ENCODE measurements at places on chromosomes 5 and 9.

GRCh38 chr9:38065369-38066075 is 3.5 kb downstream of the SHB start:
- no peak for DNase-seq

DNA sequence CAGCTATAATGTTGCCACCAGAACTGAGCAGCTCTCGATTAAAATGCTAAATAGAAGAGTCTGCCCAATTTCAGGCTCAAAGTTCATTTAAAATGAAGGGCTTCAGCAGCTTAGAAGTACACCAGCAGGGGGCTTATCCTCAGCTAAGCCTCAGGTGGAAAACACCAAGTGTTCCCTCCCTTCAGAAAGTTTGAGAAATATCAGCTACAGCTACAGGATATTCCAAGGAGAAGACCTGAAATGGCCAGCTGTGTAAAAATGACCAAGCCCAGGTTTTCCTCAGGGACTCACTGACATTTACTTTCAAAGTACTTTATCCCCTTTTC is 395.4 kb downstream of the DTWD2 start:
- no peak for DNase-seq

DNA sequence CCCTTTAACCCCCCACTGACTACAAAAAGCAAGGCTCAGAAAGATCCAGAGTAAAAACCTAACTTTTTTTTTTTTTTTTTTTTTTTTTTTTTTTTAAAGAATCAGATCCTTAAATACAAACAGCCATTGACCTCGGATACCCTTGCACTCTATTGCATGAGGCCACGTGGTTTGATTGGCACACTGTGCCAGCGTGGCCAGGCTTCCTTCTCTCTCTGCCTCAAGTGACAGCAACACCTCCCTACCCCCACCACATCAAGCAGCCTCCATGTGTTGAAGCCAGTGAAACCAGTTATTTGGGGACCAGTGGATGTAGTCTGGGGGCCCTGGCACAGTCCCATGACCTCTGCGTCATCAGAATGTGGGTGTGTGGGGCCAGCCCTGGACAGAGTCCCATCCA is 71.4 kb downstream of the OTULIN start:
- DNase-seq = no peak

GRCh38 chr5:172571413-172571812 is 69.7 kb upstream of the NEURL1B start:
- no peak for DNase-seq

DNA sequence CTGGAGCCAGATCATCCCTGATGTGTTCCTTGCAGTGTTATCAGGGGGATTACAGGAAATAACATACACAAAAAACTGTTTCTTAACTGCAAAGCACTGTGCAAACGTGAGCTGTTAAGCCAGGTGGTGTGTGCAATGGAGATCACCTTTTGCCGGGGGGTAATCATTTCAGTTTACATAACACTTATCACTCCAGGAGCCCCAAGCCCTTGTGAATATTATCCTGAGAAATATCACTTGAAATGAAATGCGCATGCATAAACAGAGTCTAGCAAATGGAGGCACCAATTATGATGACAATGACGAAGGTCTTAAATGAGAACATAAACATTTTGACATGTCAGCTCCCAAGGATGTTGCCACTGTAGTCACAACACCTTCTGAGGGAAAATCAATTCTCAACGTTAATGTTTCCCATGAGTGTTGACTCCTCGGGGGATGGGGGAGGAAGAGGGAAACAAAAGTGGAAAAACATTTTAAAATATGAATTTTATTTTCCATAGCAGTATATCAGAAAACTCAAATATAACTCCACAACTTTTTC is 54.5 kb upstream of the RAD23B start:
- no peak for DNase-seq

DNA sequence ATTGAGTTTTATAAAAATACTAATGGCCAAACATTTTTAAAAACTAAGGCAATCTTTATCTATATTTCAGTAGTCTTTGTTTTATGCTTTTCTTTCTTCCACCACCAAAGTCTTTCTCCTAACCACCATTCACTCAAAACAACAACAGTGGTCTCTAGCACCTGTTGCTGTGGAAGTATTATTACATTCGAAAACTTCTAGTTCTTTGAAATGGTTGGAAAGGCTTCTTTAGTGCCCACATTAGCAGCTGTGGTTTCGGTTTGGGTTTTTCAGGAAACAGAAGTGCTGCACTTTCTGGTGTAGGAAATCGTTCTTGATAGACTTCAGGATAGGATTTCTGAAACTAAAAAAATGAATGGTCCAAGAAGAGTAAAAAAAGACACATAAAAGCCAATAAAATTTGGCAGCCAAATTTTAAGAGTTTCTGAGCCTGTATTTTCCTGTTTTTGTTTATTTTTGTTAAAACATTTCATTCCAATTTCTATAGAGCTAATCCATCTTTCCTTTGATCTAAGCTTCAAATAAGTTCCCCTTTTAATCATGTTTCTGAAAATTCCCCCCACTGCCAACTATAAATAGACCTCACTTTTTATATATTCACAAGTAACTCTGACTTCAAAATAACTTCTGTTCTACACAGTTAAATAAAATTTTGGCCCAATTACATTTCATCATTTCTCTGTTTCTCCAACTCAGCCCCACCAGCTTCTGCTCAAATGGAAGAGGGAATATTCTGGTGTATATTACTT is 102.2 kb downstream of the DEPDC1B start:
- DNase-seq = no peak

DNA sequence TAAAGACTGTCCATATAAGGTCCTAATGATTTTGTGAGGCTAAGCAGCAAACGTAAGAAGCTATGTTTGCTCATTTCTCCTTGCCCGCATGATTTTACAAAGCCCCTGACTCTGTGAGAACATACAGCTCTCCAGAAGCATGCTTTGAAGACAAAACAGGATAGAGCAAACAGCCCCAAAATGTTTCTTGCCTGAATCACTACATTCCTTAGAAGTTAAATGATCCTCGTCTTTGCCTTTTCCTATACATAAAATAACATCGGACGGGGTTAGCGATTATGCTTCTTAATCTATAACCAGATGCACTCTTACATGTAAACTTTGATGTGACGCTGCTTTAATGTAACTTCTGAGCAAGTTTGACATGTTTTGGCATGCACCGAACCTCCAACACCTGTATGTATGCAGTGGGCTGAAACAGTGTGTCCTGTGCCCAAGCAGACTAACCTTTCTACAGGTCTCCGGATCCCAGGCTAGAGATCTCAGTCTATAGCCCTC is 353.7 kb downstream of the CETN3 start:
- peak; percentile 92 for DNase-seq

- DNase-seq = no peak
Measured at GRCh38 chr9:92977279-92977678, 30.0 kb downstream of the FGD3 start.

DNA sequence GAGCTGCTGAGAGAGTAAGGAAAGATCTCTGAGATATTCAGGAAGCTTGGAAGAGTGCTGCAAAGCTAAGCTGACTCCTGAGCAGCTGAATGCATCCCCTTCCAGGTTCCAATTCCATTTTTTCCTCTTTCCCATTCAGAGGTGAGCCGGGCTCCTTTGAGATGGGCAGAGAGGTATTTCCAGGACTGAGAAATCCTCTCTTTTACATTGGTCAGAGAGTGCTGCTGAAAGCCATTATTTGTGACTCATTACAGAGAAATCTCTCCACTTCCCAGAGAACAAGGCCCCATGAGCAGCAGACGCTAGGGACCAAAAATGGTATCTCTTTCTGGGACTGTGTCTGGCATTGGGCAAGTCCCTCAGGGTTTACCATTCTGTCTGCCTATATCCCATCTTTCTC is 3.7 kb downstream of the MCTP1 start:
- DNase-seq = peak; percentile 52

- peak; percentile 51 for DNase-seq
Measured at GRCh38 chr5:118533156-118533555, 455.2 kb downstream of the DTWD2 start.

- no peak for DNase-seq
Measured at GRCh38 chr5:143699121-143699520, 112.8 kb upstream of the HMHB1 start.

GRCh38 chr5:10485142-10485795 is 43.6 kb downstream of the ROPN1L start:
- DNase-seq = peak; percentile 80

DNA sequence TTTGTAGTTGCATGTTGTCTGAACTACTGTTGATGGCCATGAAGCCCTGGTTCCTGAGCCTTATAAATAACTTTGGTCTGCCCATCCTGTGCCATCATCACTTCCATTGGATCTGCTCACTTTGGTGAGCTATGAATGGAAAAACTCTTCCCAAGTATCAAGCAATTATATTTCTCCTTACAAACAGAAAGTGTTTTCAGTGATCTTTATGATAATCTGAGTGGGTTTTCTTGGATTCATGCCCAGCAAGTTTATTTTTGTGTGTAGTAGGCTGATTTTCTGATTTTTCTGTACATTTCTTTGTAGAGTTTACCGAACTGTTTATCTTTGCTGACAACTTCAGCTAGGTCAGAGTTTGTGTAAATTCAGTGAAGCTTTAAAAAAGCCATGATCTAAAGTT is 31.0 kb downstream of the CAMK4 start:
- DNase-seq = no peak

DNA sequence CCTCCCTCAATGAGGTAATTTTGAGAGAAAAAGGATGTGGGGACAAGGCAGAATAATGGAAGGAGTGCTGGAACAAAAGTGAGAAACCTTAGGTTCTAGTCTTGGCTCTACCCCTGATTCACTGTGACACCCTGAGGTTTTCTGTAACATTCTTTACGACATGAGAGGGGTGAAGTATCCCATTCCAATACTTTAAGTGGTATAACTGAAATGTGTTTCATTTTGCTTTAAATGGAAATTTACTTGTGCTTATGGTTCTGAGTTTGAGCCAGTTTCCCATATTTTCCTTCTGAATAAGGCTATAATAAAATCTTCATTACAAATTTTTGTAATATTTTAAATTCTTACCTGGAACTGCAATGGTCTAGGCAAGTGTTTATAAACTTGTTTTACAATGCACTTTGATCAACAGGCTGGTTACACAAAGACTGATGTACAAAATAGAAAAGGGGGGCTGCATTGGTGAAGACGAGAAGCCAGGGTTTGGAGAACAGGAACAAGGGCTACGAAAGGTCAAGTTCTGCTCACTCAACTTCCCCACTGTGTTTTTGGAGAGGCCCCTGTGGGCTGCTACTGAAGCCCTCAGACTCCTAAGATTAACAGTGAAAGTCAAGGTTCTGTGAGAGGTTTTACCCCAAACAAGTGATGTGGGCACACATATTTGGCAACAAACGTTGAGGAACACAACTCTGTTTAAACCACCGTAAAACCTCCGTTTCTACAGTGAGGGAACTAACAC is 171.9 kb upstream of the ELL2 start:
- peak; percentile 76 for DNase-seq

GRCh38 chr5:145858959-145859358 is 13.9 kb downstream of the GRXCR2 start:
- DNase-seq = no peak

DNA sequence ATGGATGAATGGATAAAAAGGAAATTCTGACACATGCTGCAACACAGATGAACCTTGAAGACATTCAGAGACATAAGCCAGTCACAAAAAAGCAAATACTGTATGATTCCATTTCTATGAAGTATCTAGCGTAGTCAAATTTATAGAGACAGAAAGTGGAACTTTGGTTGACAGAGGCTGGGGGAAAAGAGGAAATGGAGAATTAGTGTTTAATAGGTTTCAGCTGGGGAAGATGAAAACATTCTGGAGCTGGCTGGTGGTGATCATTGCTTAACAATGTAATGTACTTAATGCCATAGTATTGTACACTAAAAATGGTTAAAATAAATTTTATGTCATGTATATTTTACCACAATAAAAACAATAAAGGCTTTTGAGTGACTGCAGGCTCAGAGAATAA is 24.2 kb downstream of the PPIC start:
- peak; percentile 64 for DNase-seq

DNA sequence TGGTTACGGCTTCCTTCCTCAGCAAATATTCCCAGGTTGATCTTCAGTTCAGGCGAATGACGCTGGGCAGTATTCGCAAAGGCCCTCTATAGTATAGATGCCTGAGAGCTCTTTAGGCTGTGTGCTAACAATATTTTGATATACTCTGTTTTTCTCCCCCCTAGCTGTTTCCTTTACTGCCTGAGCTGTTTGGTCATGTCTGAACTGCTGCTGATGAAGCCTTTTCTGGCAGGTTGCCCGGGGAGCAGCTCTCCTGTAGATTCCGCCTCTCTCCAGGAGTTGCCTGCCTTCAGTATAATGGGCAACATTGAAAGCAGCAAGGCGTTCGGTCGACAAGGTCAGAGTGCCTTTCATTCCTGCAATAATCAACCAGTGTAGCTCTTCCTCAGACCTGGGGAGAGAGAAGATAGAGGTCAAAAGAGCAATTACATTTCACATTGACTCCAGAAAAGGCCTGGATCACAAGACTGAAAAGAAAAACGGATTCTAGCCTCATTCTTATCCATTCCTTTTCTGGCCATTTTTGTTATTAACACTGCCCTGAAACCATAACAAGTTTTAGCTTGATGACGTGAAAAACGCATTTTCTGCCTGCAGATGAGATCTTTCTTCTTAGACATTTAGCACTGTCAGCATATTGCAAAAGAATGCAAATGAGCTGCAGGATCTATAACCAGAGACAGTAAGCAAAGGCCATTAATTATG is 60.1 kb upstream of the ZNF608 start:
- peak; percentile 89 for DNase-seq

GRCh38 chr5:156094001-156094400 is 233.0 kb upstream of the SGCD start:
- peak; percentile 69 for DNase-seq

DNA sequence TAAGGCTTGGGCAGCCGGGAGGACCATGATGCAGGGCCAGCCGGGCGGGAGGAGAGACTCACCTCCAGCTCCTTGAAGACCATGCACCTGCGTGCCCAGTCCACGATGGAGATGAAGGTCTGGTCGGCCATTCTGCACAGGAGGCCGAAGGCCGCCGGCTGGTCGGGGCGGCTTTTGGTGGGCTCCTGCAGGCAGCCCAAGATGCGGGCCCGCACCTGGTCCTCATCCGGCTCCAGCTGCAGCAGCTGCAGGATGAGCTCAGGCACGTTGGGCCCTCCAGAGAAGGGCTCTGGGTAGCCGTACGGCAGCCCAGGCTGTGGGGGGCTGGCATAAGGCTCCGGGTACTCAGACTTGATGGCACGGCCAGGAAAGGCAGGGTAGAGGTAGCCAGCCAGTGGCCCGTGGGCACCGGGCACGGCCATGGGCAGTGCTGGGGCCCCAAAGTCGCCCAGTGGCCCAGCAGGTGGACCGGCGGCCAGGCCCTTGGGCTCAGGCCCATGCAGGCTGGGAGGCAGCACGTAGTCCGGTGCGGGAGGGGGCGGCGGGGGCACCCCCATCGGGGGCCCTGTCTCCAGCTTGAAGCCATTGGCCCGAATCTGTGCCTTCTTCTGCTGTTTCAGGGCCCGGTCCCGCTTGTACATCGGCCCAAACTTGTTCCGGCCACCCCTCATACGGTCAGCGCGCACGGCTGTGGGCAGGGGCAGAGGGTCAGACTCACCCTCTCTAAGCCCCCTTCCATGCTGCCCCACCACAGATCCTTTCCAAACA is 7.0 kb downstream of the NR5A1 start:
- no peak for DNase-seq
